ENCODE measurements at places on chromosomes 5 and 9.

- no peak for DNase-seq
These were observed 29.3 kb upstream of the LVRN start for GRCh38 chr5:115932991-115933390.

DNA sequence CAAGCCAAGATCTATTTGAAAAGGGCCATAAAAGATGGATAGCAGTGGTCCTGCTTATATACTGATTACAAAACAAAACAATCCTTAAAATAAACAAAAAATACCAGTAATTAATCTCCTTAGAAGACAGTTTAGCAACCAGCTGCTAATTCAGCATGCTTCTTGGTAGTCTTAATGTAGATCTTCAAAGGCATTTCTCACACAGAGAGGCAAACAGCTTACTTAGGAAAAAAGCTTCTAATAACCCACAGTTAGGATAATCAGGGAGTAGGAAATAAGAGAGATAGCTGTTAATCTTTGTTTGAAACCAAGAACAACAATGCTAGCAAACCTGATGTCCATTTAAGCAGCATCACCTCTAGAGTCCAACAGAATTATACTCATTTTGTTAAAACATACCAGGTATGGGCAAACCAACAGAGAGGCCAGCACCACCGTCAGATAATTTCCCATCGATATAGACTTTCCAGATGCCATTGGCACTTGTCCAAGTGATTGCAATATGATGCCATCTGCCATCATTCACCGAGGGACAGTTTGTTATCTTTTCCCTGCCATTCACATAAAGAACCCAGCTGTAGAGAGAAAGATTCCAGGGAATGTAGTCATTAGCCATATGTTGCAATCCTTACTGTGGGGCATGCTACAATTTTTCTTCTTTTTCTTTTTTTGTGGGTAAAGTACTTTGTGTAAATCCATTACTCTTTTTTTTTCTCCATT is 105.6 kb upstream of the TXNDC8 start:
- DNase-seq: no peak

- no peak for DNase-seq
These were observed 23.2 kb downstream of the ECM2 start for GRCh38 chr9:92512622-92513021.

DNA sequence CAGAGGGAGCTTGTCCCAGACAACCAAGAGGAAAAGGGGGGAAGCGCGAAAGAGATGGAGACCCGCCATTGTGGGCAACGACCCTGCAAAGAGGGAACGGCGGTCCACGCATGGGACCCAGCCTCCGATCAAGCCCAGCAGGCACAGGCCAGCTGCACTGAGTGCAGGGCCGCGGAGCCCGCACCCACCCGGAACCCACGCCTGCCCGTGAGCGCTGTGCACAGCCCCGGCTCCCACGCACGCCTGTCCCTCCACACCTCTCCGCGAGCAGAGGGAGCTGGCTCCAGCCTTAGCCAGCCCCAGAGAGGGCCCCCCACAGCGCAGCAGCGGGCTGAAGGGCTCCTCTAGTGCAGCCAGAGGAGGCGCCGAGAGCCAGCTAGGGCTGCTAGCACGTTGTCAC is 416.5 kb downstream of the DMRTA1 start:
- DNase-seq: no peak

DNA sequence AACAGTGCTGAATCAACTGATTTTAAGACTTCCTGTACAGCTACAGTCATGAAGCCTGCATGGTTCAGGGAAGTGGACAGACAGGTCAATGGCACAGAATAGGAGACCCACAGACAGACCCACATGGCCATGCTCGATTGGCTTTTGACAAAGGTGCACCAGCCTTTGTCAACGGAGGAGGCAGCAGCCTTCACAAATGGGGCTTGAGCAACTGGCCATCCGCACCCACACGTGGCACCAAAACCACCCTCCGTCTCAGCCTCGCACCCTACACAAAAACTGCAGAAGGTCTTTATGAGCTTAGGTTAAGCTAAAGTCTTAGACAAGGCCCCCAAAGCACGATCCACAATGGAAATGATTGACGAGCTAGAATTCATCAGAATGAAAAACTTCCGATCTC is 59.5 kb upstream of the UBAC1 start:
- DNase-seq: no peak

GRCh38 chr5:127577458-127577857 is 60.0 kb downstream of the PRRC1 start:
- DNase-seq: no peak

DNA sequence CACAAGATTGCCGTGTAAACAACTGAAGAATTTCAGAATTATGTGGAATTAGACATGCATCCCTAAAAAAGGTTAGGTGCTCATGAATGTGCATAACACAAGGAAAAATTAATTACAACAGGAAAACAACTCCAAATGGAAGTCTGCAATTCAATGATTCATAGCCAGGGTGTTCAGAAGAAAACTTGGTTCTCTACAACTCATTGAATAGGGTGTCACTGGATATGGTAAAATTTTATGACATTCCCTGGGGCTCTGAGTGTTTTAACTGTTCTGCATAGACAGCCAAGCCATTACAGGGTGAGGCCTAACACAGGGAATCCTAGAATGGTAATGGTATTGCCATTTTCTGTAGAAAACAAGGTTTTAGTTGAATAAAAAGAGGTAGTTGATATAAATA is 24.4 kb upstream of the ZSWIM6 start:
- no peak for DNase-seq

GRCh38 chr5:97838214-97838613 is 655.2 kb upstream of the RIOK2 start:
- DNase-seq: no peak

DNA sequence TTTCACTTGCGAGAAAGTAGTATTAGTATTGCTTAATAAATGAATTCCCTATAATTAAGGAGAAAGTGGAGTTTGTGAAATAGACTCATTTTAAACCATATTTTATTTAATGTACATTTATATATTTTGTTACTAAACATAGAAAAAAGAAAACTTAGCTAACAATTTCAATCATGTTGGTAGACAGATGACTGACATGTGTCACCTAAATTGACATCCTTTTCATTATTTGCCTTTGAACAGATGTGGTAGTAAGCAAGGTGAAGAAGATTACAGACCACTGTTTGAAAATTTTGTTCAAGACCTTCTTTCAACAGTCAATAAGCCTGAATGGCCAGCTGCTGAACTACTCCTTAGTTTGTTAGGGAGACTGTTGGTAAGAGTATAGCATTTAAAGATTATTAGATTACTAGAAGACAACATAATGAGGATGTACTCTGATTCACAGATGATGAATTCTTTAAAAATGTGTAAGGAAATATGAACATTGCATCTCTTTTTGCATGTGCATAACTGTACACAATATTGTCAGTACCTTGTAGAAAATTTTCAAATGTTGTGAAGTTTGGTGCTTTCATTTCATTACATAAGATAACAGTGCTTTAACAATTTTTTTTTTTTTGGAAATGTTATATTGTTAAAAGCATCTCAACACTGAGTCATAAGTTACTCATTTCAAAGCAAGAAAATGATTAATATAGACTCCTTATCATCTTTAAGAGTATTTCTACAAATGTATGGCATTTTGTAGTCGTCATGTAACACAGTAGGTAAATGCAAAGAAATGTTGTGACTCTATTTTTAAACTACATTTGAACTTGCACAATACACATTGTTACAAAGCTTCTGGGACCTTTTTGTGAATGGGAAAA is 139.5 kb downstream of the NIPBL start:
- no peak for DNase-seq

- DNase-seq: no peak
These were observed 96.5 kb upstream of the CAST start for GRCh38 chr5:96565582-96566265.

- peak; percentile 80 for DNase-seq
These were observed 74.7 kb downstream of the PIK3R1 start for GRCh38 chr5:68290260-68290674.

DNA sequence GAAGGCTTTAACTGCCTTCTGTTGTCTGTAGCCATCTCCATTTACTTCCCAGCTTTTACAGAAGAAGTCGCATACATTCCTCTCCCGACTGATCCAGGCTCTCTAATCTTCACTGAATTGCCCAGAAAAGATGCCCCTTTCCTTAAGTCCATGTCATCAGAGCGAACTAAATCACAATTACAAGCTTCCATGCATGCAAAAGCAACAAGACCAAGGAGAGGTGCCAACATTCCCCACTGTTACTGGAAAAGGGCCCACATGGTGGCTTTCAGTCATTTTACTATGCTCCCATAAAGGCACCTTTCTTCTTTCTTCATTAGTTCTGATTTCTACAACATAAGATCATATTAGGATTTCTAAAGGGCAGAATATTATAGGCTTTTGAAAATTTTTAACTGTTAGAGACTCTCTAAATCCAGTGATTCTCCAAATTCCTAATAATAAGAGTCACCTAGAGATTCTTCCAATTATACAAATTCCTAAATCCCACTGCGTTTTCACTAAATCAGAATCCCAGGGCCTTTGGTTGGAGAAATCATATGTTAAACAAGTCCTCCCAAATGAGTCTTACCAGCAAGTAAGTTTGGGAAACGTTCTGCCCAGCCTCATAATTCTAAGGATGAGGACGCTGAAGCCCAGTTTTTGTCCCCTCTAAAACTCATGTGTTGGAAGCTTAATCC is 17.0 kb upstream of the ZFR start:
- DNase-seq: no peak

DNA sequence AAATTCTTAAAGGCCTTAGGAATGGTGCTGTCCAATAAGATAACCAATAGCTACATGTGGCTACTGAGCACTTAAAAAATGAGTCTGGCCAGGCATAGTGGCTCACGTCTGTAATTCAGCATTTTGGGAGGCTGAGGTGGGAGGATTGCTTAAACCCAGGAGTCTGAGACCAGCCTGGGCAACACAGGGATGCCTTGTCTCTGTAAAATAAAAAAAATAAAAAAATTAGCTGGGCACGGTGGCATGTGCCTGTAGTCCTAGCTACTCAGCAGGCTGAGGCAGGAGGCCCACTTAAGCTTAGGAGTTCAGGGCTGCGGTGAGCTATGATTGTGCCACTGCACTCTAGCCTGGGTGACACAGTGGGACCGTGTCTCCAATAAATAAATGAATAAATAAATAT is 1.3 kb upstream of the SLC22A5 start:
- no peak for DNase-seq

- no peak for DNase-seq
These were observed 21.9 kb upstream of the FOXE1 start for GRCh38 chr9:97830884-97831829.

GRCh38 chr5:146849694-146850303 is 28.8 kb downstream of the PPP2R2B start:
- no peak for DNase-seq

GRCh38 chr5:122759241-122760070 is 15.4 kb upstream of the SNX2 start:
- no peak for DNase-seq

- DNase-seq: no peak
These were observed 11.5 kb upstream of the PSIP1 start for GRCh38 chr9:15522130-15522755.

GRCh38 chr5:114734238-114734637 is 372.4 kb downstream of the KCNN2 start:
- DNase-seq: no peak

DNA sequence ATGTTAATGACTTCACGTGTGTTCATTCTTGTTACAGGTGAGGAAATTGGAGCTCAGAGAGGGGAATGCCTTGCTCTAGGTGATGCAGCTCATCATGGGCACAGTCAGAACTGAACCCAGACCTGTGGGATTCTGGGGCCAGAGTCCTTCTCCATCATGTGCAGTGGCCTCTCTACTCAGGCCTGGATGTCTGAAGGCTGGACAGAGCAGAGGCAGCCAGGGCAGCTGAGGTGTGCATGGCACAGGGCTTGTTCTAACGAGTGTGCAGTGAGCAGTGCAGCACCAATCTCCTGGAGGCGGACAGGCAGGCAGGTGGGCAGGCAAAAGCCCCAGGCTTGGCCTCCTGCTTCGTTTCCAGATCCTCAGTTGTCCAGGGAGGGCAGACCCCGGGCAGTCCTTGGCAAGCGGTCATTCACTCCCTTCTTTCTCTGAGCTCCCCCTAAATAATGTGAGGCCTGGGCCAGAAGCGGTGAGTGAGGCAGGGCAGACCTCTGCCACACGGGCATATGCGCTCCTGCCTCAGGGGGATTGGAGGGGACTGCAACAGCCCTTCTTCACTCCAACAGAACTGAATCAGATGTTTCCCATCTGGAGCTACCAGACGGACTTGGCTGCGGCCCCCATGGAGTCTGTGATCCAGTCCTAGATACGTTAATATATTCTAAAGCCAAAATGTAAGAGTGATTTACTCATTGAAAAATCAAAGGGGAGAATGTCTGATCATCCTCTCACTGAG is 68.7 kb upstream of the FSTL4 start:
- DNase-seq: peak; percentile 26

- DNase-seq: peak; percentile 41
These were observed 31.1 kb upstream of the NRARP start for GRCh38 chr9:137333016-137333671.

GRCh38 chr9:136696502-136696901 is 9.2 kb upstream of the AGPAT2 start:
- no peak for DNase-seq

GRCh38 chr5:1948663-1949191 is 66.0 kb upstream of the IRX4 start:
- DNase-seq: peak; percentile 70

DNA sequence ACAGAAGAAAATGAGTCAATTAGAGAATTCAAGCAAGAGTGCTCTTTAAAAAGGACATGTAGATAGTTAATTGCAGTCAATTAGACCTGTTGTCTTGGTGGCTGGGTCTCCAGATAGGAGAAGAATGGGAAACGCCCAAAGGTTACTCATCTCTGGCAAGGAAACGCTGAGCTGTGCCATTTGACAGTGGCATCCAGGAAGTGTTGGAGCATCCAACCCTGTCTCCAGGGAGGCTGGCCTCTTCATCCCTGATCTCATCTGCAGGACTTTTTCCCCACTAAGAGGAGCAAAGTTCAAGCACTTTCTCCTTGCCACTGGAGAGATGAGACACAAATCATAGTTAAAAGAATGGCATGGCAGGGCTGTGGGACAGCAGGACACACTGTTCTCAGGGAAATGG is 111.7 kb upstream of the MSX2 start:
- no peak for DNase-seq

DNA sequence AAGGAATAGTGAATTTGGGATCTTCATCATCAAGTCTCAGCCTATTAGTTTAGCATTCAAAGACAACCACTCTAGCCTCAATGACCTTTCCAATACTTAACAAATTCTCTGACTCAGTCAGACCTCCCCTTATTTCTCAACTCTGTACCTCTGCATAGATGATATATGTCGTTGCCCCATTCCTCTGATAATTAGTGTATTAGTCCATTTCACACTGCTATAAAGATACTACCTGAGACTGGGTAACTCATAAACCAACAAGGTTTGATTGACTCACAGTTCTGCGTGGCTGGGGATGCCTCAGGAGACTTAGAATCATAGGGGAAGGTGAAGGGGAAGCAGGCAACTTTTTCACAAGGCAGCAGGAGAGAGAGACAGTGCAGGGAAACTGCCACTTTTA is 8.9 kb downstream of the MRPL22 start:
- no peak for DNase-seq

GRCh38 chr9:2615497-2615896 is 6.1 kb upstream of the VLDLR start:
- no peak for DNase-seq

DNA sequence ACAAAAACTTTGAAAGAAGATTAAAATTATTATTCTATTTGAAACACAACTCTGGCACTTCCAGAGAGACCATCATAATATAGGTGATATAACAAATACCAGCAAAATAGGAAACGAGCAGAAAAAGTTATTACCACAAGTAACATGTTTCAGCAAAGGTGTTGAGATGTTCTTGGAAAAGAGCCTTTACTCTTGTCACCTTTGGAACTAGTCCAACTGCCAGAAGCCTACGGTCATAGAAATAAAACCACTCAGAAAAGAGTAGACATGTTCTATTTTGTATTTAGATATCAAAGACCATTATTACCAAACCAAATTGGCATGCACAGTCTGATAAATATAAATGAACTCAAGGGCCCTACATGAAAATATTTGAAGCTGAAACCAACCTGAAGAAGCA is 145.0 kb upstream of the DMAC1 start:
- no peak for DNase-seq
